ELF-1 (cell line): ENCODE measurements at places on chromosomes 4 and X.

GRCh38 chr4:84451546-84451945 is 47.5 kb downstream of the NKX6-1 start:
- DNase-seq = no peak

DNA sequence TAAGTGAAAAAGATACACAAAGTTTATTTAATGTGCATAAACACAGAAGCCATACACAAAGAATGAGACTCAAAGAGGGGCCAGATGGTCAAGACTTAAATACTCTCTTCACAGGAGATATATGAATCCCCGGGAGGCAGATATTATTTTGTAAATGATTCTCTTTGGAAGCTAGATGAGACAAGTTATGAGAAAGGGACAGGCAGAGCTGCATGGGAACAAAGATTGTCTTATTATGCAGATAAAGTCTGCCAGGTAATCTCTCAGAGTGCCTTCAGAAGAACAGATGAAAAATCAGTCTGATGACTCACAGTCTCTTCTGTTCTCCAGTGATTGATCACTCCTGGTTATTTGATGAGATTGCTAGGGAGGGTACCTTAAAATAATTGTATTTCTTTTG is 89.0 kb downstream of the NAF1 start:
- no peak for DNase-seq

DNA sequence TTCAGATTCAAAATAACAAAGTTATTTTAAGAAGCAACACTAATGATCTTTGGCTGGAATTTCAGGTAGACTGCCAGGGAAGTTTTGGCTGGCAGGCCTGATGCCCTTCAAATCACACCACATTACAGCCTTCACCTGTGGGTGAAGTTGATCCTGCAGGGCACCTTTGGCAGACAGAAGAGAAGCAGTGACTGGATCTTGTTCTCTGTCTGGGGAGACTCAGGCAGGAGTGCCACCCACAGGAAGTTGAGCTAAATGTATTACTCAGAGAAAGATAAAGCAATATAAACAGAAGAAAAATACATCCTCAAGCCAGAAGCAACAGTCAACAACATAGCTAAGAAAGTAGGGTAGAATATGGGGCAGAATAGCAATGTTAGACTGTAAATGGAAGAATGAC is 12.8 kb upstream of the CFAP299 start:
- DNase-seq = no peak

- DNase-seq = no peak
These were observed 107.8 kb upstream of the FMR1 start for GRCh38 chrX:147803948-147804347.

GRCh38 chrX:39774774-39775328 is 322.9 kb downstream of the BCOR start:
- no peak for DNase-seq

- DNase-seq = no peak
These were observed 56.1 kb downstream of the FAM193A start for GRCh38 chr4:2592572-2592971.

- no peak for DNase-seq
These were observed 149.3 kb downstream of the RASL11B start for GRCh38 chr4:53011259-53011905.

DNA sequence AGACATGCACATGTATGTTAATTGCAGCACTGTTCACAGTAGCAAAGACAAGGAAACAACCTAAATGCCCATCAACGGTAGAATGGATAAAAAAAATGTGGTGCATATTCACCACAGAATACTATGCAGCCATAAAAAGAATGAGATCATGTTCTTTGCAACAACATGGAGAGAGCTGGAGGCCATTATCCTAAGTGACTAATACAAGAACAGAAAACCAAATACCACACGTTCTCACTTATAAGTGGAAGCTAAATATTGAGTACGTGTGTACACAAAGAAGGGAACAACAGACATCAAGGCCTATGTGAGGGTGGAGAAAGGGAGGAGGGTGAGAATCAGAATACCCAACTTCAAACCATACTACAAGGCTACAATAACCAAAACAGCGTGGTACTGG is 17.4 kb upstream of the LNX1 start:
- no peak for DNase-seq

DNA sequence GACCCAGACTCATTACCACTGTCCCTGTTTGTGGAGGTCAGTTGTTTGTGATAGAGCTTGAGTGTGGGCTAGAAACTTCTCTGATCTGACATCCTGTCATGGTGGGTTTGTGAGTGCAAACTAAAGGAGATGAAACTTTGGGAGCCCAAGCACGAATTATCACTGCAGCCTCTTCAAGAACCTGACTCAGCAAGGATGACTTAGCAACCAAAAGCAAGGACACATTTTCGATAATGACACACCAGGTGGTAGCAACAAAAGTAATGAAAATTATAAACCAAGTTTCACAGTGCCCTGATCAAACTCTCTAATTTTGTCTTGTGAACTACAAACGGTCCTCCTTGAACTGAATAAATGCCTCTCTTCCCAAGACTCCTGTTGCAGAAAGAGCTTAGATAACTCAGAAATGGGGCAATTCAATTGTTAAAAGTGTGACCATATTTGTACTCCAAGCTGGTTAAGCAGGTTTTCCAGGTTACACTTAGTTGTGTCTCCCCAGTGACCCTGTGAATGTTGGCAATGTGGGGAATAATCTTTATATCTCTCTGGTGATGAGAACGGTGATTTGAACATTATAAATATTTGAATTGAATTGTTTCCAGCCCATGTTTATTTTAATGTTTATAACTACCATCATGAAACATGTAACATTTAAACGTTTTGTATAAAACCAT is 52.6 kb upstream of the ATP8A1 start:
- no peak for DNase-seq

DNA sequence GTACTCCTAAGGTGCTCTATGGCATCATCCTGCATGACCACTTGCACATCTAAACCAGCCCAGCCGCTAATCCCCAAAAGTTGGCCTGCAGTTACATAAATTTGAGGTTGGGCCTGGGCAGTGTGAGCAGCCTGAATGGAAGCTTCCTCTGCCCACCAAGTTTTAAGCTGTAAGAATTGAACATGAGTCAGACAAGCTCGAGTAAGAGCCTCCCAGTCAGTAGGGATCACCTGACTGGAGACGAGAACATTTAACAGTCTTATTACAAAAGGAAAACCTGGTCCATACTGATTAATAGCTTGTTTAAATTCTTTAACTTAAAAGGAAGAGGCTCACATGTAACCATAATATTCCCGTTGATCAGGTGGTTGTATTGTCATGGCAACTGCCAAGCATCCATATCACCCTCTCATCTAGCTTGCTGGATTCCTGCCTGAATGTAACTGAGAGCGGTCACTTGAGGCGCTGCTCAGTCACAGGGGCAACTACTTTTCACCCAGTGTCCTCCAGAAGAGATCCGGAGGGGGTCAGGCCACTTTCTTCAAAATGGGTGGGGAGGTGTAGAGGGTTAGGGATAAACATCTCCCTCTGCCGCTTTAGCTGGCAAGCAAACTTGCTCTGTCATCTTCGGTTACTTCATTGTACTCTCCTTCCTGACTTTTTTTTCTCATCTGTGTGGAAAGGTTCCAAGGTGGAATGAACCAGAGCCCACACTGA is 56.6 kb upstream of the WDR1 start:
- DNase-seq = peak; percentile 9

- DNase-seq = no peak
These were observed 35.4 kb downstream of the SEL1L3 start for GRCh38 chr4:25827373-25827772.

GRCh38 chr4:2570551-2571222 is 34.2 kb downstream of the FAM193A start:
- DNase-seq = no peak

GRCh38 chrX:67351411-67351810 is 192.4 kb upstream of the AR start:
- no peak for DNase-seq

GRCh38 chr4:5460106-5460801 is 248.1 kb downstream of the EVC2 start:
- DNase-seq = peak; percentile 36

GRCh38 chr4:182325848-182326255 is 82.7 kb downstream of the TENM3 start:
- DNase-seq = no peak

DNA sequence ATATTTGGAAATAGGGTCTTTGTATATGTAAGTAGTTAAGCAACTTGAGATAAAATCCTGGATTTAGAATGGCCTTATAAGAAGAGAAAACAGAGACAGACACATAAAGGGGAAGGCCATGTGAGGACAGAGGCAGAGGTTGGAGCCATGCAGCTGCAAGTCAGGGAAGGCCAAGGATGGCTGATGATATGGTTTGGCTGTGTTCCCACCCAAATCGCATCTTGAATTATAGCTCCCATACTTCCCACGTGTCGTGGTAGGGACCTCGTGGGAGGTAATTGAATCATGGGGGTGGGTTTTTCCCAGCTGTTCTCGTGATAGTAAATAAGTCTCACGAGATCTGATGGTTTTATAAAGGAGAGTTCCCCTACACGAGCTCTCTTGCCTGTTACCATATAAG is 76.3 kb downstream of the STK32B start:
- DNase-seq = no peak

DNA sequence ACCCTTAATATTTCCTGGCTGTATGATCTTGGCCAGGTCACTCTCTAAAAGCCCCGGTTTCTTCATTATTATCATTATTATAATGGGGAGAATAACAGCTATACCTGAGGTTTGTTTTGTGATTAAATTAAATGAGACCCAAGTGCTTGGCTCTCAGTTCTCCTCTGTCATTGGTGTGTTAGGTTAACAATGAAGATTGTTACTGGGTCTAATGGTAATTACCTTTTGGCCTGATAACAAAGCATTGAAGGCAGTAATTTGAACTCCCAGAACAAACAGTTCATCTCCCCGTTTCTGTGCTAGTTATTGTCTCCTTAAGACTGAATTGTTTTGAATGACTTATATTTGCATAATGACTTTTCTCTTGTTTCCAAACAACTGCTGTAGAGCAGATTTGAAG is 6.8 kb upstream of the ANAPC4 start:
- DNase-seq = no peak
